ENCODE measurements at places on chromosomes 1 and 21.

- no peak for DNase-seq
These were observed 4.8 kb downstream of the SNIP1 start for GRCh38 chr1:37549341-37549740.

- no peak for DNase-seq
These were observed 456.5 kb downstream of the OMA1 start for GRCh38 chr1:58089898-58090534.

- no peak for DNase-seq
These were observed 7.2 kb upstream of the ERRFI1 start for GRCh38 chr1:8033322-8033721.

DNA sequence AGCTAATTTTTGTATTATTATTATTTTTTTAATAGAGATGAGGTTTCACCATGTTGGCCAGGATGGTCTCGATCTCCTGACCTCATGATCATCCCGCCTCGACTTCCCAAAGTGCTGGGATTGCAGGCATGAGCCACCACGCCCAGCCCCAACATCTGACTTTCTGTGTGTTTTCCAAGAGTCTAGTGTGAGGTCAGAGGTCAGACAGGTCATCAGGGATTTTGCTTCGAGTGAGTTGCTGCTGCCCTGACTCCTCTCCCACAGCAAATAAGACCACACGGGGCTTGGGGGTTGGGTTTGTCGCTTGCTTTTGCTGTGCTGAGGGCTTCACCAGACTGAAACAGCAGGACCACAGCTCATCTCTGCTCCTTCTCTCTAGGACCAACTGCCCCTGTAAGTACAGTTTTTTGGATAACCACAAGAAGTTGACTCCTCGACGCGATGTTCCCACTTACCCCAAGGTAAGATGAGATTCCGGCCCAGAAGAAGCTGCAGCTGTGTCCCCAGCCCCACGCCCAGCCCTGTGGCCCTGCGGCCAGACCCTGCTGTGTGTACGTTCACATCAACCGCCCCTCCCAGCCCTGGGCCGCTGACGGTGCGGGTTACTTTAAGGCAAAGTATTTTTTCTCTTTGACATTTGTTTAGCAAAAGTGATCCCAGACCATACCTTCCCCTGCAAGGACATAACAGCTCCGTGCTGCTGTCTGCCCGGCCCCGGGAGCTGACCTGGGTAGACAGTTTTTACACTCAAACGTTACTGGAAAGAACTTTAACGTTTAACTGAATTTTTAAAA, 97.5 kb downstream of the PDE9A start:
- no peak for DNase-seq

DNA sequence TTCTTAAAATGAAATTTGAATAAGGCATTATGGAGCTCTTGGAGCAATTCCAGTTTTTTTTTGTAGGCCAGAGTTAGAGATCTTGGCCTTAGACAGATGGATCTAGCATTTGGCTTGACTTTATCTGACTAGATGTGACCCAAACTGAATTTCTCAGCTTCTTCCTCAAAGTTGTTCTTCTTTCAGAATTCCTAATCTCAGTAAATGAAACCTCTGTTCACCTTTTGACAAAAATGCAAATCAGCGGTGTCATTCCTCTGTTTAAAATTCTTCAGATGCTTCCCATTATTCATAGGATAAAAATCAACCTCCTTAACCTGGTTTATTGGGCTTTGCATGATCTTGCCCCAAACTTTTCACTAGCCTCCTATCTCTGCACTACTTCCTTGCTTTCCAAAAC, 177.6 kb downstream of the RASAL2 start:
- DNase-seq = no peak

DNA sequence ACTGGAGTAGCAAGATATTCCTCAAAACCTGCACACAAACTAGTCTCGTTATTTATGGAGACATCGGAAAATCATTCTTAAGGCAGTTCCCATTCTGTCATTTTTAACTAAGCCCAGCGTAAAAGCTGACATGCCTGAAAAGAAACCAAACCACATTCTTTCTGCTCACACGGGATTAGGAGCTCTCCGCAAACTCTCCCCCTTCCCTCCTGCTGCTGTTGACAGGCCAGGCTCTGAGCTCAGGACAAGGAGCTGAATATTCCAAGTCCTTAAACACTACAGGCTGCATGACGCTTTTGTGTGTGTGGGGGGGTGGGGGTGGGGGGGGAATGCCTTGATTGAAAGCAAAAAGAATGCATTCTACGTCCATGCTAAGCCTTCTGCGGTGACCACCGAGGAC, 5.2 kb downstream of the OLIG1 start:
- no peak for DNase-seq

DNA sequence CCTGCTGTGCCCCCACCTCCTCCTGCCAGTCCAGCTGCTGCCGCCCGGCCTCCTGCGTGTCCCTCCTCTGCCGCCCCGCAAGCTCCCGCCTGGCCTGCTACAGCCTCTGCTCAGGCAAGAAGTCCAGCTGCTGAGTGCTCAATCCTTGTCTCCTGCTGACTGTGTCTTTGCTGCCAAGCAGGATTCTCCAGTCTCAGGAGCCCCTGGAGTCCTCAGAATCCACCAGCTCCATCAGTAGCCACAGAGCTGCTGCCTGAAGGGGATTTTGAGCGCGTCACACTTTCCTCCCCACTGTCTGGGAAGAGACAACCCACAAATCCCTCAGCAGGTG, 973 bp downstream of the KRTAP10-11 start:
- no peak for DNase-seq

DNA sequence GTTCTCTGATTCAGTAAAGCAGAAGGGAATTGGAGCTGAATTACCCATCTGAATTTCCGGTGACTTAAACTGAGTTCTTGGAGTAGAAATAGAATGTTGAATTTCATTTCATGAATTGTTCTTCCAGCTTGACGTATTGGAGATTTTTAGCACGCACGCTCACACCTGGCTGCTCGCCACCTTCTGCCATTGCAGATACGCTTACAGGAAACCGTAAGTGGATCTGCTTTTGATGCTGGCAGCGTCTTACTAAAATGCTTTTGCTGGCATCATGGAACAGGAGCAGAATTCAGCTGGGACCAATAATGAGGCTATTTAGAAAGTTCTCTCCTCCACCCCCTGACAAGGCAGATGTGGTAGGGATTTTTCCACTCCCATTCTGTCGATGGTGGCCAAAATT, 17.7 kb upstream of the ELAVL4 start:
- no peak for DNase-seq

All from NCI-H460 (cell line).